ENCODE measurements at places on chromosomes 7 and 10. TPM values are rescaled to one million over a fixed set of nuclear protein-coding genes. Genes with fewer than 3 reads are reported as not detected.

DNA sequence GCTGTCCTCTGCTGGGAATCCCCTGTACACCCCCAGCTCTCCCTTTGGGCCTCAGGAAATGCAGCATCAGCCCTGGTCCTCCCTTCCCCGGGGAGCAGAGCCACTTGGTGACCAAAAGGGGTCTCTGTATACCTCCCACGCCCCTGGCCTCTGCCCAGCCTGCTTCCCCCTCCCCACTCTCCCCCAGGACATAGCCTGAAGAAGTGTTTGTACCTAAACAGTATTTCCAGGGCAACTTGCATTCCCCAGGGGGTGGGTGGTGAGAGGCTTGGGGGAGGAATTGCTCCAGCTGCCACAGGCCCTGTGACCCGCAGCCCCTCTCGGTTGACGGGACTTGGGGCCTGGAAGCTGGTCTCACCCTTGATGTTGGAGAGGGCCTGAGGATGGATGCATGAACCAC lies 39.3 kb downstream of the TMEM270 start:
- DNase-seq: no peak

DNA sequence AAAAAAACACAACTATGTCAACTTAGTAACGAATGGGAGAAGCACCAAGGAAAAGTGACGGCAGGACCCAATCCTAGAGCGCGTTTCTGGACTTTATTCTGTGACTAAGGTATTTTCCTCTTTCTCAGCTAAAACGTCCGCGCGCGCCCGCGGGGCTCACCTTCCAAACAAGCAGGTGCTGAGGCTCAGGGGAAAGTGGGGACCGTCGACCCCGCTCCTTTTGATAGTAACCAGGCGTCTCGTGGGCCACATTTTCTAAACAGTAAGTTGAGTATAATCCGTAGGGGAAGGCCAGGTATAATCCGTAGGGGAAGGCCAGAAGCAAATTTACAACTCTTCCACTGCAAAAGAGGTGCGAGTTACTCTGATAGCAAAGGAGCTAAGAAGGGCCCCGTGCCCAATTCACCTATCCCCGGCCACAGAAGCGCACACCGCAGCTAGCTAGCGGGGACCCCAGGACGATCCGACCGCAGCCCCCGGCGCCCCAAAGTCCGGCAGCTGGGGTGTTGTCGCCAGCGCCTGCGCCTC lies 743 bp downstream of the MKI67 start:
- peak; percentile 72 for DNase-seq

Gene H2BK1
- total RNA-seq: not detected

DNA sequence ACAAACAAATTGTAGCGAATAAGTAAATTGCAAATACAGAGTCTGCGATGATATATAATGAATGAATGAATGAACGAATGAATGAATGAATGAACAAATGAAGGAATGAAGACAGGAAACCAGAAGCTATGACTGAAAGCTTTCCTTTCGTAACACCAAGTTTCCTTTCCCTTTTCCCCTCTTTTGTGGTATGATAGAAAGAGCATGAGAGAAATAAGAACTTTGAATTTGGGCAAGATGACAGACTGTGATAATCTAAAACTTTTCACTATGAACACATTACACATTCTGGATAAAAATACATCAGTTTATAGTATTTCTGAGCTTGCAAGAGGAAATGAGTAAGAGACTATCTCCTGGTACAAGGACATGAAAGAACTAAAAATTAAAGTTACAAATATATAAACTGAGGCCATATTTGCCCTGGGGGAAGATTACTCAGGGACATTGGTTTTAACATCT lies 8.4 kb upstream of the UCN3 start:
- no peak for DNase-seq

DNA sequence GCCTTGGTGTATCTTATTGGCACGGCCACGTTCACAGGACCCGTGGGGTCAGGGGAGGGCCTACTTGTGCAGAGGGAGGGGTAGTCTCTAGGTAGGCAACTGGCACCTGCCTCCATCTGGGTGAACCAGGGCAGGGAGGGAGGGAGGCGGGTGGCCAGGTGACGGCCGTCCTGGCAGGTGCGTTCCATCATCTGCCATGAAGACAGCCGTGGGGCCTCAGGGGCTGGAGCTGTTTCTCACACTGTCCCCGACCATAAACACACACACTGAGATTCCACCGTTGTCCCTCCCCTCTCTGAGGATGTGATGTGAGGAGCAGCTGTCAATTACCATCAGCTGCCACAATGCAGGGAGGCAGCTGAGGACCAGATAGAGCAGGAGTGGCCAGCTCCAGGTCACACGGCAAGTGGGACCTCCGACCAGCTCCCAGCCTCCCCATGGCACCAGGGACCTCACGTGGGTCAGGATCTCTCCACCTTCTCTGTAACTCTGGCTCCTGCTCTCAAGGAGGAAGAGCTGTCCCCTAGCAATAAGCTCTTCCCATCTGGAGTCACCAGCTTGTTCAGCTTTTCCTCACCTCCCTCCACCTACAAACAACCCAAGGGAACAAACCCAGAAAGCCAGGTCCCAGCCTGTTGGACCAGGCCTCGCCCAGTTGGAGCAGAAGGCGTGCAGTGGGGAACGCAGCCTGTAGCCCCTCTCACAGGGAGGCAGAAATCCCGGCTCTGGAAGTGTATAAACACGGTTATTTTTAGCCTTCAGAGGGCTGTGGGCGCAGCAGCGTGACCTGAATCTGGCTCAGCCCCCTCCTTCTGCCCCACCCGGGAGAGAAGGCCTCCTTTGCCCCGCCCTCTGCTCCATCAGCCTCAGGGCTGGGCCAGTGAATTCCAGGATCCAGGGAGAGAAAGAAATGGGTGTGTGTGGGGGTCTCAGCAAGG lies 33.1 kb downstream of the ZMIZ1 start:
- DNase-seq: no peak

Gene BTAF1
- total RNA-seq: 10.4 TPM

GRCh38 chr10:128898133-128898915 lies 568.7 kb upstream of the MGMT start:
- DNase-seq: no peak

Gene SLK
- total RNA-seq: 28.9 TPM

DNA sequence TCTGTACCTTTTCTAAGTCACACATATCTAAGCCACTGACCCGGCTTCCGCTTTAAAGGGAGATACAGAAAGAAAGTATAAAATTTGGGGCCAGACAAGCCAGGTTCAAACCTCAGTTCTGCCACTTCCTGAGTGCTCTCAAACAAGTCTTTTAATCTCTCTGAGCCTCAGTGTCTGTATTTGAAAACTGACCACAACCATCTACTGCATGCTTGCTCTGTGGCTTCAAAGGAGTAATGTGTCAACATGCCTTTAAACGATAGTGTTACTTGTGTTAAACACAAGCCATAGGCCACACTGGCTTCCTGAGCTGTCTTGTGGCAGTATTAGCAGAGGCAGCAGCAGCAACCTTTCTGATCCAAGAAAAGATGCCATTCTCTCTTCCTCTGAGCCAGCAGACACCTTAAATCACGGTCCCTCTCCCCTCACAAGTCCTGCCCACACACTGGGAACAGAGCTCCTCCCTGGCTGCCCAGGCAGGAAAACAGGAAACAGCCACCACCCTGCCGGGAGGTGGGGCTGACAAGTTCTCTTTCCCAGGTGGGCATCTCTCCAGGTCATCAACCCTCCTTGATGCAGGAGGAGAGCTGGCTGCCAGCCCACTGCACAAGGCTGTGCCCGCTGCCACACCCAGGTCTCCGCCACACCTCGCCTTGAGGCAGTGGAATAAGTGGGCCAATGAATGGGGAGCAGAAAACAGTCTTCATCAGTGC lies 10.7 kb downstream of the HIP1 start:
- DNase-seq: no peak

Gene PDCD4
- total RNA-seq: 71.6 TPM

DNA sequence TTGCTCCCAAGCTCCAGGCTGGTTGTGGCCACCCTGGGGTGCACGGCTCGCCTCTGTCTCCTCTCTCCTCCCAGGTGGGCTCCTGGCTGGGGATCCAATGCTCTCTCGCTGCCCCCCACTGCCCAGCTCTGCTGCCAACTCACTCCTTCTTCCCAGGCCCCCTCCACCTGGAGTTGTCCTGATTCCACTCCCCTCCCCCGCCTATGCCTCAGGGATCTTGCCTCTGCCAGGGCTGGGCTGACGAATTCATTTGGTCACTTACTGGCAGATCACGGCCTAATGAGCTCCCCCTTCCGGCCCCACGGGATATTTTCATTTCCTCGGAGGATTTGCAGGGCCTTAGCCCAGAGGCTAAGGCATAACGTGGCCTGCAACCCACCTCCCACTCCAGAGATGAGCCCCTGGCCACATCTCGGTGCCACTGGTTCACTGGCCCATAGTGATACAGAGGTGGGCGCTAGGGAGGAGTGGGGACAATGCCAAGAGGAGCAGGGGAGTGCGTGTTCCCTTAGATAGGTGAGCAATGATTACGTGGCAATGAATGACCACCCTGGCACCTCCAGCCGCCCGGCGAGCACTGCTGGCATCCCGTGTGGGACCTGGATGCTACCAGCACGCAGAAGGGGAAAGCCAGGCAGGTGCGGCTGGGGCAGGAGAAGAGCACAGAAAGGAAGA lies 344.6 kb upstream of the SHH start:
- no peak for DNase-seq

DNA sequence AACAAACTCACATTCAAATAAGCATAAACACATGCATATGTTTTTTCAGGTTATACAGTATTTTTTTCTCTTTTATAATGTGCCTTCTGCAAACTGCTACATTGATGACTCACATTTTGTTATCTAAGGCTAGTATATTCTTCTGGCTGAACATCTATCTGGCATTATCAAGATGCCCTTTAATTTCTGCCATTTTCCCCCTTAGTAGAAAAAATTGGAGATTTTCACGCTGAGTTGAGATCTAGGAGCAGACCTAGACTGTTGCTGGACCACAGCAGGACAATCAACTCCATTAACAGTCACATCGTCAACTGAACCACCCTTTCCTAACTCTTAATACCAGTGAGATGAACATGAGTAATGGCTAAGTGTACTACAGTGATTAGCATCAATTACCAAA lies 41.6 kb downstream of the ERCC6 start:
- DNase-seq: no peak

GRCh38 chr10:117345143-117345542 lies 30.1 kb downstream of the PDZD8 start:
- no peak for DNase-seq

- DNase-seq: no peak
These were observed 9.0 kb downstream of the PPP1R17 start for GRCh38 chr7:31695859-31696614.

DNA sequence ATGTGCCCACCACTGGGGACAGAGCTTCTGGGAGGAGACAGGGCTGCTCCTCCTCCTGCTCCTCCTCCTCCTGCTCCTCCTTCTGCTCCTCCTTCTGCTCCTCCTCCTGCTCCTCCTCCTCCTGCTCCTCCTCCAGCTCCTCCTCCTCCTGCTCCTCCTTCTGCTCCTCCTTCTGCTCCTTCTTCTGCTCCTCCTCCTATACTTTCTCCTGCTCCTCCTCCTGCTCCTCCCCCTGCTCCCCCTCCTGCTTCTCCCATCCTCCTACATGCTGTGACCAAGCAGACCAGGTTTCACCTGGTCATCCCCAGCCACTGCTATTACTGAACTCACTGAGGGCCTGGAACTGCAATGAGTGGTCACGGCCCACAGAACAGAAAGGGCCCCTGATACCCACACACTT lies 154.0 kb upstream of the PPP2R2D start:
- no peak for DNase-seq

Gene CYP2C8
- not detected for total RNA-seq

DNA sequence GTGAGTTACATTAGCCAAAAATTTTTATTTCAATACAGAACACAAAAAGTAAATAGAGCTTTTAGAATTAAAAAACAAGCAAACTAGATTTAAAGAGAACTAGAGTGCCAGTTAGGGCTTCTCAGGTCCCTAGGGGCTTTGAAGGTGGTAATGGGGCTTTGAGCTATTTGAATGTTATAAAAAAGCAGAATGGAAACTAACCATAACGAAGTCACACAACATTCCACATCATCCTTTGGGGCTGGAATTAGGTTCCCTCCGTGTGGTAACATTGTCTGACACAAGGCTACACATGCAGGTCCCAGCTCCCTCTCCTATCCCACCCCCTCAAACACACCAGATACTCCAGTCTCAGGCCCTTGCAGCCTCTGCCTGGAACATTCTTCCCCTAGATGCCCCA lies 15.3 kb downstream of the JAZF1 start:
- DNase-seq: no peak

GRCh38 chr10:10811562-10811961 lies 206.1 kb upstream of the CELF2 start:
- no peak for DNase-seq

- no peak for DNase-seq
These were observed 55.1 kb upstream of the AASS start for GRCh38 chr7:122199171-122199570.

GRCh38 chr10:6141296-6142151 lies 52.7 kb downstream of the RBM17 start:
- no peak for DNase-seq

- no peak for DNase-seq
These were observed 19.1 kb upstream of the OGDHL start for GRCh38 chr10:49781247-49781646.

- no peak for DNase-seq
These were observed 46.4 kb upstream of the PARD3 start for GRCh38 chr10:34861293-34862021.

DNA sequence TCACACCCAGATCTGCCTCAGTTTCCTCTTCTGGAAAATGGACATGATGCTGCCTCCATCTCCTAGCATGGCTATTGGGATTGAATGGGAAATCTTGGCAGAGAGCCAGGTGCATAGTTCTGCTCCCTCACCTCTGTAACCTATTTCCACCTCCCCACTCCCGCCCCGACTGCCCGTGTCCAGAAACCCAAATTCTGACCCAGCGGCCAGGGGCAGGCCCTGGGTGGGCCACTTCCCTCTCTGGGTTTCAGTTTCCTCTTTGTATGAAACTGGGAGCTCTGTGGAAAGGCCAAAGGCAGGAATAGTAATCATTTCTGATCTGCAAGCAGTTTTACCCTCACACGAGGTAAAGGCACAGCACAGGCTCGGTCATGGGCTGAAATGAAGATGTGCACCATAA lies 74.1 kb upstream of the DUSP5 start:
- DNase-seq: no peak

GRCh38 chr10:122232769-122233168 lies 38.3 kb upstream of the BTBD16 start:
- no peak for DNase-seq

Gene SEMA3A
- 1.7 TPM for total RNA-seq
